Activated naive CD4-positive, alpha-beta T cell (primary cell): ENCODE measurements at places on chromosomes 6 and 20.

- no peak for DNase-seq
Measured at GRCh38 chr6:157964100-157964499, 17.6 kb upstream of the SYNJ2 start.

GRCh38 chr6:113909224-113909856 lies 52.2 kb downstream of the MARCKS start:
- no peak for DNase-seq

- DNase-seq = no peak
Measured at GRCh38 chr6:14089224-14089623, 28.3 kb upstream of the CD83 start.

GRCh38 chr6:162184465-162184864 lies 543.1 kb downstream of the PRKN start:
- DNase-seq = no peak

GRCh38 chr20:31608251-31608945 lies 3.3 kb downstream of the ID1 start:
- no peak for DNase-seq

DNA sequence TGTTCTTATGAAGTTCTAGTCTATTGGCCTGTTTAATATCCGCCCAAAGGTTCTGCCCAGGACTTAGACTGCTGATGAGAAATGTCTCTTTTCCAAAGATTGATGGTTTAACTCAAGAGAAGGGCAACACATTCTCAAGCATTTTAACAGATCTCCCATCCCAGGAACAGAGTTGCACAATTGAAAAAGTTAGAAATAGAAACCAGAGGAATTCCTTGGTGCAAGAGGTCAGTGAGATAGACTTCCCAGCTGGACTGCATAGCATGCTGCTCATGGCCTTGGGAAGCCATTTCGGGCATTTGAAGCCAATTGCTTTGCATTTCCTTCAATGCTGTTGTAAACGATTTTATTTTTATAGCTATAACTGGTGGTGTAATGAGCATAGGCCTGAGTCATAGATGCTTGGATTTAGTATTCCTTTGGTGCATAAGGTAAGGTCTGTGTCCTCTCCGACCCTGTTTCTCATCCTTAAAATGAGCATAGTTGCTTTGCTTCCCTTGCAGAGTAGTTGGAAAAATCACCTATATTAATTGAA lies 292.2 kb upstream of the JAG1 start:
- DNase-seq = no peak

DNA sequence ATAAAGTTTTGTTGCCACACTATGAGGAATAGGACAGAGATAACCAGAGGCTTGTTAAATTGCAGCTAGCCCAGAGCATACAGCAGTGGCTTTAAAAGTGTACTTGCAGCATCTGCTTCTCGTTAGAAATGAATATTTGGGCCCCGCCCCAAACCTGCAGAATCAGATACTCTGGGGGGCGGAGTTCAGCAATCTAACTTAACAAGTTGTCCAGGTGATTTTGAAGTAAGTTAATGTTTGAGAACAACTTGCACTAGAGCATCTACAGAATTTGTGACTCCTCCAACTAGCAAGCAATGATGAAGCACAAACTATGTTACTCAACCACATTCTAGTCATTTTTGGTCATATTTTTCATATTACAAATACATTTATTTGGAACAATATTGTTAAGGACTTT lies 10.6 kb upstream of the SUPT3H start:
- DNase-seq = no peak

DNA sequence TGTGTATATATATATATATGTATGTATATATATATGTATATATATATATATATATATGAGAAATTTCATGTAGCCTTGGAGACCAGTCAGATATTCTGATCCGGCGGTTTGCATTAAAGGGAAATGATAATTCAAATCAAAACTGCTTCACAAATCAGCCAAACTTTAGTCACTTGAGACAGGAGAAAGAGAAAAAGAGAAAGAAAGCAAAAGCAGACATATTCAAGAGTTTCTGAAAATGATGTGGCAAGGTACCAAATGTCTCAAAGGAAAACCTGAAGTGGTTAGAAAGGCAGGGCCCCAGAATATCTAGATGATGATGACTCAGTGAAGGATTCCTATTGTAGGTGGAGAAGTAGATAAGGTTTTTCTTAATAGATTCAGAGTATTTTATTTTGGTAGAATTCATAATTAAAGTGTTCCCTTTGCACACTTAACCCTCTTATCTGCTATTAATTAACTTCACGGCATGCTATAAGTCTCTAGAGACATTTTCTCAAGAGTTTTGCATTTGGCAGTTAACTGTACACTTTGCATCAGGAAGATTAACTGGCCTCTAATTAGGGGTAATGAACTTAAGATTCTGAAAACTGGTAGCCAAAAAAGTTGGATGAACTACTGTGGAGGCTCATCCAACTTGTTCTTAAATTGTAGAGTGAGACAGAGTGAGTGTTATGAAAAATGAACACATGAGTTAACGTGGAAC lies 50.1 kb upstream of the ASF1A start:
- DNase-seq = no peak

GRCh38 chr6:12355354-12355753 lies 65.2 kb downstream of the EDN1 start:
- no peak for DNase-seq
